ENCODE measurements at places on chromosomes 6 and 20.

DNA sequence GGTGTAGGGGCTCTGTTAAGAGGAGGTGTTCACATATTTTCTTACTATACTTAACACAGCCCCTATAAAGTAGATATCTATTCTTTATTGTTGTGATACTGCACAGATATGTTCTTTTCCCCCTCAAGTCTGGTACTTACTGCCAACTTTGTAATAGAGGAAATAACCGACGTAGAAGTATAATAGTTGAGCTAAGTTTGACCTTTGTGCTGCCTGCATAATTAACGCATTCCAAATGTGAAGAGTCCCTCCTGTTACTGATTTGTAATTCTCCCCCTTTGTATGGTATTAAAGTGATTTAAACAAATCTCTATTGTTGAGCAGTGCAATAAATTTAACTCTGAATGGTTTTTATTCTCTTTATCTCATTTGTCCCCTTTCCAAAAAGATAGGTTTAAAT, 39.0 kb downstream of the PHF3 start:
- no peak for DNase-seq

DNA sequence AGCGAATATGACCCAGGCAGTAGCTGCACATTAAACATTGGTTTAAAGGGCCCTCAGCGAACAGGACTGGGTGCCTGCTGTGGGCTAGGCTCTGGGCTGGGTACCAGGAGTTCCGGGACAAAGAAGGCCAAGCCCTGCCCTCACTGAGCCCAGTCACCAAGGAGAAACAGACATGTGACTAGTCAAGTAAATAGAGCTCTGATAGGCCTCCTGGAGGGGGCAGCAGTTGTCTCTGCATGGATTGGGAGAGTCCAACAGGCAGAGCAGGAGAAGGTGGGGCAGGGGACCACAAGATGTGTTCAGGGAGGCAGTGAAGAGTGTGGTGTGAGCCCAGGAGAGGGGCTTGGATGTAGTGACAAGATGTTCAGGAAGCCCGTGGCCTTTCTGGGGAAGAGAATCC, 3.1 kb downstream of the HM13 start:
- peak; percentile 71 for DNase-seq

DNA sequence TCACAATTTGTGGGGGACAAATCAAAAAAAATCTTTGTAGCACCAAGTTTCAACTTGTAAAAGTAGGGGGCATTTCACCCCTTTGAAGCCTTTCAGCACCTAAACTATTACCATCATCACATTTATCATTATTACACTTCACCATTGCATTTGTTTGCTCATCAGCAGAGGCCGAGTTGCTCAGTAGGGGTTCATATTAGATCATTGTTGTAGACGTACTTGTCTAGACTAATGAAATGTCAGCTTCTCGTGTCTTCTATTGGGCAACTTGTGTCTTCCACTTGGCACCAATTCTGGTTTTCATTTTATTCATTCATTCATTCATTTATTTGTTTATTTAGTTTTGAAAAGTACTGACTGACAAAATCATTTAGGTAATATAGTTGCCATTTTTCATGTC, 338.3 kb upstream of the KCNQ5 start:
- no peak for DNase-seq

- DNase-seq: peak; percentile 85
These were observed 49.3 kb downstream of the SPATA2 start for GRCh38 chr20:49866051-49866450.

GRCh38 chr20:54468082-54468481, 7.3 kb upstream of the DOK5 start:
- DNase-seq: no peak

- no peak for DNase-seq
These were observed 18.0 kb upstream of the NCOA6 start for GRCh38 chr20:34843421-34843820.

DNA sequence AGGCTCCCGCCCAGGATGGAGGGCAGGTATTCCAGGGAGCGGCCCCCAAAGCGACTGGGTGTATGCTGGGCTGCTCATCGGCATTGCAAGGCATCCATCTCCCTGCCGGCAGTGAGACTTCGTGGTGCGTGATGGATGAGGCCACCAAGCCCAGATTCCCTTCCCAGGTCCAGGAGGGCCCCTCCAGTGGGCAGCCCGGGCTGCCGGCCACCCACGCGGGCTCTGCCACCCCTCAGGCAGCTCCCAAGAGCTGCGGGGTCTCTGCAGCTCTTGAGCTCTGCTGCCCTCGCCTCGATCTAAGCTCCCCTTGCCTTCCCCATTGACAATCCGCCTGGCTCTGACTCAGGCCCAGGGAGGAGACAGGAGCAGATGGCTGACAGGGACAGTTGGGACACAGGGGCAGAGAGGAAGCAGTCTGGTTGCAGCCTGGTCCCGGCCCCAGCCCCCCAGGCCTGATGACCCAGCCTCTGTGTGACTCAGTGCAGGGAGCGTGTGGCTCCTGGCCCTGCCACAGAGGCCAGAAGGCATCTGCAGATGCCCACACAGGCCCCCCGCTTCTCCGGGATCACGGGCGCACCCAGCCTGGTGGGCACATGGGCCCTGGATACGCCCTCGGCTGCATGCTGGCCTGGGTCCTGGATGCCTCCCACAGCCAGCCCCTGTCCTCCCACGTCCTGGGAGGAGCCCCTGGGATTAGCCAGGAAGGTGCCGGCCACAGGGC, 33.0 kb downstream of the SLCO4A1 start:
- peak; percentile 54 for DNase-seq
